ENCODE measurements at places on chromosomes 6 and 20. TPM values are rescaled to one million over a fixed set of nuclear protein-coding genes. Genes with fewer than 3 reads are reported as not detected.

DNA sequence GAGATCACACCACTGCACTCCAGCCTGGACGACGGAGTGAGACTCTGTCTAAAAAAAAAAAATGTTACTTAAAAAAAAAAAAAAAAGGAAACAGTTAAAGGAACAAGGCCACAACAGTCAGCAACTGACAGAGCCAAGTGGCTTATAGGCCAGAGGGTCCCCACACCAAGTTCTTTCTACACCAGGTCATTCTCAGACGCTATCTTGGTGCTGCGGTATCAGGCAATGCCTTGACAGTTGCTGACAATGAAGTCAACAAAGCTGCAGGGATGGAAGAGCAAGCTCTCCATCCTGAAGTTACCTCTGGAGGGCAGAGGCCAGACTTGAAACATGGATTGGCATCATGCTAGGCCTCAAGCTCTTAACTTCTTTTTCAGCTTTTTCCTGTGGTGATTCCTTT is 31.9 kb downstream of the COMMD7 start:
- DNase-seq: no peak

GRCh38 chr20:4813863-4814695 is 92.4 kb downstream of the PRND start:
- DNase-seq: no peak

DNA sequence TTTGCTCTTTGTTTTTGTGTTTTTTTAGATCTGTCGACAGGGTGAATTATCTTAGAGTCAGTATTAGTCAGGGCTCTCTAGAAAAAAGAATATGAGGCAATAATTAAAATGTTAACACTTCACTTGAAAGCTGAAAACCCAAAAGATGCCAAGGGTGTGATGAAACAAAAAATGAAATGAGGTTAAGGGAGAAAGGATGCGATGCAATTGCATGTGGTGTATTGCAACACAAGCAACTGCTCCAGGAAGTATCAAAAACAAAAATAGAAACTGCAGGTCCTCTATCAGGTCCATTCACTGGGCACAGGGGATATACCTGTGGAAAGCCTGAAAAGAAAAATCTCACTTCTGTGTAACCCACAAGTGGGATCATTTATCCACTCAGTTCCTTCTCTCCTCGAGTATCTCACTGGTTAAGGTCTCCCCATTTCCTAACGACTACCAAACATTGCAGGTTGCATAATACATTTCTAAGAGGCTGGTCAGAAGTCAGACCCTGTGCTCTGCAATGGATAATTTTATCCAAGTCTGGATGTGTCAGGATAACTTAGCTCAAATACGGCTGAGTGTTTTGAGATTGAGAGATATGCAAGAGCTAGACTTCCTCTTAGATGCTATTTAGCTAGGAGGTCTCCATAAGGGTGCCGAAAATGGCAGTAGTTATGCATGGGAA is 257.7 kb upstream of the GJE1 start:
- peak; percentile 18 for DNase-seq

GRCh38 chr6:118042855-118043254 is 135.8 kb downstream of the SLC35F1 start:
- no peak for DNase-seq

DNA sequence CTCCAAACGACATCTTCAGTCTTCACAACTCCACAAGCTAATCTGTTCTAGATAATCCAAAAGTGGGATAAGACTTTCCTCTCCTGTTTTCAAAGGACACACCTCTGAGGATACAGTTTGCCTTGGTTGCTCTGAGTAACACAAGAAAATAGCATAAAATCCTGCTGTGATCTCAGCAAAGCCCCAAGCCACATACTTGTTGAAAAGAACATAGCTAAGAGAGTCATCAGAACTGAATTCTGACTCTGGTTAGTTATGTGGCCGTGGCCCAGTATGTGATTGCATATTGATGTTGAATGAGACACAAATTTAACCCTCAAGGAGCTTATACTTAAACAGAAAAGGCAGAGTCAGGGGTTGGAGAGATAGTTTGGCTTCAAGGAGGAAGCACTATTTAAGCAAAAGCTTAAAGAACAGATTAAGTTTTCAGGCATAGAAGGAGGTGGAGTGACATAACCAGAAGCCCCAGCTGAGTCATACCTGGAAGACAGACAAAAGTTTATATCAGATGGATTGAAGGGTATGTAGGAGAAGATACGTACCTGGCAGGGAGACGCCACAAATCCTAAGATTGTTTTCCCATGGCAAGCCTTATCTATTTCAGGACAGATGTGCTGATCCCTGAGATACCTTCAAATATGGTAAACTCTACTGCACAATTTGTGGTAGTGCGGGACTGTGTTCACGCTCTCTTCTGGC is 41.2 kb downstream of the OPN5 start:
- no peak for DNase-seq

DNA sequence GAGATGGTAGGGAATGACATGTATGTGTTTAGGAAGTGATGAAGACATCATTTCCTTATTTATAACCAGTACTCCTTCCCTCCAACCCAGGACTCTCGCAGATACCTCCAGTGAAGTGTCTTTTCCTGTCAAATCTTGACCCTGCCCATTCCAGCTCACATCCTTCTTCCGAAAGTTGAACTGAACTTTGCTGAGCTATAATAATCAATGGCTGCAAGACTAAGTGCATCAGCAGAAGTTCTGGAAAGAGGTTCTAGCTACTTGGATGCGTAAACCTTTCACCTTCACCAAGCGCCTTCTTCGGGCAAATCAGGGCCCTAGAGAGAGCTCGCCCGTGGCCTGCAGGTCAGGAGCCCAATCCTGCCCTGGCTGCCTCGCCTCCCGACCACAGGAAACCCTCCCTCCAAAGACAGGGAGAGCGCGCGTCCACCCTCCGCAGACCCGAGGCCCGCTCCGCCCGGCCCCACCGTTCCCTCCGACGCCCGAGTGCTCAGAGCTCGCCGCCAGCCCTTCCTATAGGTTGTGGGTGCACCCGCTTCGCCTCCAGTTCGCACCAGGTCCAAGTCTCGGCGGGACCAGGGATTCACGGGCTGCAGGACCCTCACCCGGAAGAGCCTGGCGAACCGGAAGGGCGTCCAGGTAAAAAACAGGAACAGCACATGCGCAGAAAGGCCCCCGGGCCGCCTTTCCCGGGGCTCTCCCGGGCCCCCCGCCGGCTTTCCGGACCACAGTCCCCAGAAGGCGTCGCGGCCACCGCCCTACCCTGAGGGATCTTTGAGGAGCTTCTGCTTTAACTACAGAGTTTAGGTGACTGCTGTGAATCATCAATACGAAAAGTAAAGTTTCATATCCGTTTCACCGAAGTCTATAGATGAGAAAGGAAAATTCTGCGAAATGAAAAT is at the start of gene ZNF334:
Gene ZNF334 (minus strand): TSS at position 617 of the 902 bp plus-strand sequence. CDS start 1,457 bp downstream, outside the sequence.
- DNase-seq: no peak

DNA sequence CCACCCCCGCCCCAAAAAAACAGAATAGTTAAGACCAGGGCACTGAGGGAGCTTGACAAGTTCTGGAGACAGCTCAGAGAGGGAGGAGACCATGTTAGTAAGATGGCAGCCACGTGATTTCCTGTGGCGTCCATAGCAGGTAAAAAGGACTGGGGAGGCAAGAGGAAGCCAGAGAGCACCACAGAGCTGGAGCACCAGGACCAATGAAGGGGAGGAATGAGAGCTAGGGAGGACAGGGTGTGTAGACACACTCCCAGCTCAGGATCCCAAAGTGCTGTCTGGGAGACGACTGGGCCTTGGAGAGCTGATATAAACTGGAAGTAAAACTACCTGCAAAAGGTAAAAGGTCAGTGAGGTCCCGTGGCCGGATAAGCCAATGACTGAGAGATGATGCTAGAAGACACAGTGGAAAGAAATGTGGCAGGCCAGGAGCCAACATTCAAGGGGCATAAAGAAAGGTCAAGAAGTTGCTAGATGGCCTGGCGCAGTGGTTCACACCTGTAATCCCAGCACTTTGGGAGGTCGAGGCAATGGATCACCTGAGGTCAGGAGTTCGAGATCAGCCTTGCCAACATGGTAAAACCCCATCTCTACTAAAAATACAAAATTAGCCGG is 39.0 kb downstream of the SLC23A2 start:
- DNase-seq: no peak

DNA sequence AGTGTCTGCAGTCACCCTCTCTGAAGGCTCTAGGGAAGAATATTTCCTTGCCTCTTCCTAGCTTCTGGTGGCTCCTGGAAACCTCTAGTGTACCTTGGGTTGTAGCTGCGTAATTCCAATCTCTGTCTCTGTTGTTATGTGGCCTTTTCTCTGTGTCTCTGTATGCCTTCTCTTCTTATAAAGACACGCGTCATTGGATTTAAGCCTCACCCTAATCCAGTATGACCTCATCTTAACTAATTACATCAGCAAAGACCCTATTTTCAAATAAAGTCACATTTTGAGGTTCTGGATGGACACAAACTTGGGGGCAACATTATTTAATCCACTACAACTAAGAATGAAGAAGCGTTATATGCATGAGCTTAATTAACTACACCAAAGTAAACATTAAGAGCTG is 111.4 kb upstream of the ZNF184 start:
- no peak for DNase-seq

- no peak for DNase-seq
Observed at GRCh38 chr6:30216096-30216495, 2.9 kb upstream of the TRIM26 start.

GRCh38 chr6:100210137-100211117 is 216.4 kb upstream of the MCHR2 start:
- DNase-seq: no peak

DNA sequence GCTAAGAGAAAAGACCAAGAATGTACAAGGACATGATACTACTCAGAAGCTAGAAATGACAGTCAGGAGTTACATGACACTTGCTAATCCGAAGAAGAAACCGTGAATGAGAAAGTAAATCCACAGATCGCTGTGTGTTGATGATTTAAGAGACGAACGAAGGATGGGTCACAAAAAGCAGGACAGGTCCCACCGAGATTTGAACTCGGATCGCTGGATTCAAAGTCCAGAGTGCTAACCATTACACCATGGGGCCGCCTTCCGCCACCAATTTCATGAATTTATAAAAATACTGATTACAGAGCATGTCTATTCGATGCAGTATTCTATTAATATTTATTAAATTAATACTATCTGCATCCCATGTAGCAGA is 54.0 kb upstream of the BTN3A2 start:
- no peak for DNase-seq

Gene HSPA12B
- total RNA-seq: 0.21 TPM

- DNase-seq: no peak
Observed at GRCh38 chr6:25397406-25397805, 118.2 kb downstream of the CARMIL1 start.

GRCh38 chr20:56552911-56553629 is 20.0 kb downstream of the FAM209B start:
- DNase-seq: no peak

GRCh38 chr6:153814136-153814535 is 224.9 kb upstream of the OPRM1 start:
- no peak for DNase-seq

Gene CRYBG1
- 32.3 TPM for total RNA-seq

GRCh38 chr6:22943327-22943726 is 374.0 kb downstream of the HDGFL1 start:
- DNase-seq: no peak

Gene MYBL2
- 138 TPM for total RNA-seq

DNA sequence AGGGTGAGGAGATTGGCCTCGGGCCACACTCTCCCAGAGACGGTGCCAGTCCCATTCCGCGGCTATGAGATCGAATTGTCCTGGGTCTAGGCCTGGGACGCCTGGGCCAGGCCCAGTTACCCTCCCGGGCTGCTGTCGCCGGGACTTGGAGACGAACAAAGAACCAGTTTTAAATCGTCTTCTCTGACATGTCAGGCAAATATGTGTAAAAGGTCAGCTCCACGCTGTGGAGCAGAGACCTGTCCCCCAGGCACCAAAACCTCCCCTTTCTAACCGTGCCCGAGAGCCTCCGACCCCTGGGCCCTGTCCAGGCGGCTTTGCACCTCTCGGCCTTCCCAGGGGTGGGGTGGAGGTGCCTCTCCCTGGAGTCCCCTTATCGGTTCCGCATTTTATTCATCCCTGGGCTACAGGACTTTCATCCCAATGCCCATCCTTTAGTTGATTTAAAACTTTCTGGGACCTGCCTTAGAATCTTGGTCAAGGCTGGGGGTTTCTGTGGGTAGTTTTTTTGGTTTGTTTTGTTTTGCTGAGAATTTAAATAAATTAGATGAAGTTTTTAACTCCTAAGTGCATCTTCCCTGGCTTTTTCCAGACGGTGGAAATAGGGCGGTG is 5.8 kb upstream of the TFAP2A start:
- no peak for DNase-seq

GRCh38 chr6:95658886-95659285 is 81.6 kb downstream of the MANEA start:
- no peak for DNase-seq

- DNase-seq: peak; percentile 28
Observed at GRCh38 chr6:150813993-150814359, 51.5 kb upstream of the MTHFD1L start.

GRCh38 chr6:70651326-70651905 is 16.3 kb upstream of the SMAP1 start:
- no peak for DNase-seq

Measured in Panc1 (cell line).